Endothelial cell of umbilical vein (primary cell): ENCODE measurements at places on chromosomes 7 and 10.

DNA sequence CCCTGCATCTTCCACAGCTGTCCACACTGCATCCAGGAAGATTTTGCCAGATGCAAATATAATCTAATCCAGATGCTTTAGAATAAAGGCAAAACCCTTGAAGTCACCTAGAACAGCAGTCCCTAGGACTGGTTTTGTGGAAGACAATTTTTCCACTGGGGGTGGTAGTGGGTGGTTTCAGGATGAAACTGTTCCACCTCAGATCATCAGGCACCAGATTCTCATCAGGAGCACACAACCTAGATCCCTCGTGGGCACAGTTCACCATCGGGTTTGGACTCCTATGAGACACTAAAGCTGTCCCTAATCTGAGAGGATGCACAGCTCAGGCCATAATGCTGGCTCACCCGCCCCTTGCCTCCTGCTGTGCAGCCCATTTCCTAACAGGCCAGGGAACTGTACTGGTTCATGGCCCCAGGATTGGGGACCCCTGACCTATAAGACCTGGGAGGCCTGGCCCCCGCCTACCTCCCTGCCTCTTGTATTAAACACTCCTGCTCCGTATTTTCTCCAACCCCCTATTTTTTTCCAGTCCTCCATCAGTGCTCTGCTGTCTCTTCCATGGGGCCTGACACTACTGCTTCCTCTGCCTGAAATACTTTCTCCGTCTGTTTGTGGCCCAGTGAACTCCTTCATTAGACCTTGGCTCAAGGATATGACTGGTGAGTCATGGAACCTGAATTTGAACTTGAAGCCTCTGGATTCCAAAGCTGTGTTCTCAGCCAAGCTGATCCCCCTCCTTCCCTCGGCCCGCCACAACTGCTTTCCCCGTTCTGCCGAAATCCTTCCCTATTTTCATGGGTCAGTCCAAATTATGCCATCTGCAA lies 79.9 kb upstream of the RHEB start:
- peak; percentile 85 for DNase-seq

GRCh38 chr7:121832347-121832746 lies 40.6 kb upstream of the PTPRZ1 start:
- no peak for DNase-seq

DNA sequence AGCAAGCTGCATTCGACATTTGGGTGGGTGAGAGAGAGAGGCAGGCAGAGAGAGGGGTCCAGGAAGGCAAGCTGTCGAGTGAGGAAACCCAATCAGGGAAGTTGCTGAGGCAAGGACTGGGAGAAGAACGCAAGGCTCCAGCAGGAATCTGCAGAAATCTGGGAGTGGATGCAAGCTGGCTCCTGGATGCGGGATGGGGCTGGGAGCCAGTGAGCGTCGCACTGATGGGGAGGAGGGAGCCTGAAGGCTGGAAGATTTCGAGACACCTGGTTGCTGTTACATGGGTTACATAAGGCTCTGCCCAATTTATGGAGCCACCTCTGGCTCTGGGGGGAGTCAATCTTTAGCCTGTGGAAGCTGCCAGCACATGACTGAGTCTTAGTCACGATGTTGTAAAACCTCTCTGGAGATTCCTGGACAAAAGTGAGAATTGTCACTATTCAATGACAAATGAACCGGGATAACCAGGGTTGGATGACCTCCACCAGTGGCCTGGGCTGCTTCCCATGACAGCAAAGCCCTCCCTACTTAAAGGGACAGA lies 51.1 kb upstream of the ADRB1 start:
- DNase-seq: no peak

DNA sequence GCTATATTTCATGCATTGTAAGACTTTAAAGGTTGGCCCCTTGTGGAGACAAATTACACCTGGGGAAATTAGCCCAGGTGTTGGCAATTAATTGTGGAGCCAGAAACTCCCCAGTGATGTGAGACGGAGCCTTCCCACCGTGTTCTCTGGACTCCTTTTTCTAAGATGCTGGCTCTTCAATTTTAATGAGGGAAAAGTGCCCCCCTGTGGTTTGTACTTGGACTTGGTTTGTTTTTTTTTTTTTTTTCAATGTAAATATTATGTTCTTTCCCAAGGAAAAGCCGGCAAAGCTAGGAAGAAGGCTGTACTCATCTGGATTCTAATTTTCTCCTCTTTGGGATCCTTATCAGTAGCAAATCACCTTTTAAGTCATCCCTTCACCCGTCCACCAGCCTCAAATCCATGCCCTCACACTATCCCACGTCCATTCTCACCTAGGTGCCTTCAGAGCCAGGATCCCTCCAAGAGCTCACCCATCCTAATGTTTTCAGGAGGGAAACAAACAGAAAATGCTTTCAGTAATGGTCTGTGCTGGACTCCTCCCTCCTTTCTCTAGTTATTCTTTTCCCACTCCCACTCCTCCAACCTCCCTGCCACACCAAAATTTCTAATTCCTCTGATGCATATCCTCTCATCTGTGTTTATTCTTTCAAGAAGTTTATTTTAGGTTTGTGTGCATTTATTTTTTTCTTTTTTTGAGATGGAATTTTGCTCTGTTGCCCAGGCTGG lies 20.4 kb upstream of the ST8SIA6 start:
- peak; percentile 40 for DNase-seq

DNA sequence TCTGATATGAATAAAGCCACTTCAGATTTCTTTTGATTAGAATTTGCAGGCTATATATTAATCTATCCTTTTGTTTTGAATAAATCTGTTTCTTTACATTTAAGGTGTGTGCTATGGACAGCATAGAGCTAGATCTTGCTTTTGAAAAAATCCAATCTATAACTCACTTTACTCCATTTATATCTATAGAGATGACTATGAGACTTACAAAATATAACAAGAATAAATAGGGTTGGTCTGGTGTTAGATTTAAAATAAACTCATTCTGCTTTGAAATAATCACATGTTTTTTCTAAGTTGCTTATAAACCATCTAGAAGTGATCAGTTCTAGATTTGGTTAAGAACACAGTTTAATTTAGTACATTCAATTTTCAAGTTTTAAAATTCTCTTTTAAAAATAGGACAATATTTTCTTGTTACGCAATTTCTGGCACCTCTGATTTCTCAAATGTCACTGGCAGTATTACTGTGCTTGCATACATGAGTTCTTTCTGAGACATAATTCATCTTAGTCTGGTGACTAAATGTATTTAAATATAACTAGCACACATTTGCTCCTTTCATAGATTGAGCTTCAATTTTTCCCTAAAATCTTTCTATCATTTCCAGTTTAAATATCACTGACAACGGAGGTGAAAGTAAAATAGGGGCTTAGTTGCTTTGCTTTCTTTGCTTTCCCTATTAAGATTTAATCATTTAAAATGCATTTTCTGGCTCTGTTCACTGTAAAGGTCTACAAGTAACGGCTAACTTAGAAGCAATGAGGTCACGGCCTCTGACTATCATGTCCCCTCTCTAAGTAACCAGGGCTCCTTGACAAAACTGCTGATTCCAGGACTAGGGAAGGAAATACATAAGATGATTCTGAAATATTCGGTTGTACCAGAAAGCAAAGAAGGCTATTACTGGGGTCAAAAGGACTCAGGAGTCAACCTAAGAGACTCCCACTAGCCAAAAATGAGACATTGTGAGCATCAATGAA lies 89.3 kb downstream of the ICA1 start:
- no peak for DNase-seq

DNA sequence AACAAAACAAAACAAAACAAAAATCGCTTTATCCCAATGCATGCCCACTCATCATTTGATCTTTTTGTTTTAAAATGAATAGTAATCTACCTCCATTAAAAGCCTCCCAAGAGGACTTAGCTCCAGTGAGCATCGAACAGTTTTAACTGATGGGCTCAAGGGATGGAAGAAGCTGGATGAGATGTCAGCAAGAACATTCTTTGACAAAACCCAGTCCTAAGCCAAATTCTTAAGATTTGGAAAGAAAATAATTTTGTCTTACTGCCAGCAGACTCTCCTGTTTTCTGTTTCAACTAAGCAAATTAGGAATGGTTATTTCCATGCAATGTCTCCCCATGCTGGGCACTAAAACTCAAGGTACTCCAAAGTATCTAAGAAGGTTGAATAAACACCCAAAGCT lies 127.3 kb downstream of the RNLS start:
- no peak for DNase-seq

DNA sequence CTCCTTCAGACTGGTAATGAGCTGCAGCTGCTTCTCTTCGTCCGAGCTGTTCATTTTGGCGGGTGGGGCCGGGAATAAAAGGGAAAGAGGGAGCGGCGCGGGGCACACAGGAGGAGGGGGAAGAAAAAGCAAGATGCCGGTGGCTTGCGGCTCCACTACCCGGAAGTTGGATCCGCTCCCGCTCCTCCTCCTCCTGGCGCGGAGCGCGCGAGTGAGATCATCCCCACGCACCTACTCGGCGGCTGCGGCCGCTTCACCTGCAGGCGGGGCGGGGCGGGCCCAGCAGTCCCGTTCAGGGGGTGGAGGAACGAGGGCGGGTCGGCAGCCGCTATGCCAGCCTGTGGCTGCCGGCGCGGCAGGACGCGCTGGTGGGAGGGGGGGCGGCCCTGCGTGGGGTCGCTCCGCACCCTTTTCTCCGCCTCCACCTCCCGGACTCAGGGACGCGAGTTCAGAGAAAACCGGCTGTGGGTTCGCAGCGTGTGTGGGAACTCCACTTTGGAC lies at the start of gene SHTN1:
TSS of gene SHTN1 (minus strand) at position 162 of the 501 bp plus-strand sequence. CDS start at position 54, 108 bp downstream.
- DNase-seq: no peak

DNA sequence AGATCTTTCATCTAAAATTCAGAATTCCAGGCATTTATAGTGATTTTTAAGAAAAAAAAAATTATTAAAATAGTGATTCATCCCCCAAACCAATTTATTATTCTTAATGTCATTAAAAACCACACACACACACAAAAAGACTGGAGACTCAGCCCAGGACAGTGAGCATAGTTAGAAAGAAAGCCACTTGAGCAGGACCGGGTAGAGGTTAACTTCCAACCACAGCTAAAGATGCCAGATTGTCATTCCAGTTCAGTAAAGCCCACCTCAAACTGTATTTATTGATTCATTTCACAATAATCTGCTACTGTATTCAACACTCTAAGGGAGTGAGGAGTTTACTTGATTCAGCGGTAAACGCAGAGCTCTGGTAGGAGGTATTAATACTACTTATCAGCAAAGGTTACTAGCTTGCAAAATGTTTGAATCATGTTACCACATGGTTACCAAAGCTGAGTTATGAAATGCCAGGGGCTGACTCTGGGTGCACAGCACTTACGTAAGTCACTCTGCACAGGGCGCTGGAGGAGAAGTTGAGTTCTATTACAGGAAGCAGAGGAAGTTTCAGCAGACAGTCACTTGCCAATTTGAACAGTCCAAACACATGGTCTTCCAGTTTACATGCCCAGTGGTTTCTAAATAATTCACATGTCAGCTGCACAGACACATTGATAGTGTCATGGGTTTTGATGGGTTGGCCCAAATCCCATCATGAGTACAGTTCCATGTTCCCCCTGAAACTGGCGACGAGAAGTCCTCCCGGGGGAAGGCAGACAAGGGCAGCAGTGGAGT lies 64.6 kb downstream of the KLF6 start:
- DNase-seq: peak; percentile 14

GRCh38 chr7:17769918-17770317 lies 170.4 kb downstream of the SNX13 start:
- peak; percentile 64 for DNase-seq

GRCh38 chr7:4715410-4715776 lies 33.3 kb downstream of the FOXK1 start:
- no peak for DNase-seq

DNA sequence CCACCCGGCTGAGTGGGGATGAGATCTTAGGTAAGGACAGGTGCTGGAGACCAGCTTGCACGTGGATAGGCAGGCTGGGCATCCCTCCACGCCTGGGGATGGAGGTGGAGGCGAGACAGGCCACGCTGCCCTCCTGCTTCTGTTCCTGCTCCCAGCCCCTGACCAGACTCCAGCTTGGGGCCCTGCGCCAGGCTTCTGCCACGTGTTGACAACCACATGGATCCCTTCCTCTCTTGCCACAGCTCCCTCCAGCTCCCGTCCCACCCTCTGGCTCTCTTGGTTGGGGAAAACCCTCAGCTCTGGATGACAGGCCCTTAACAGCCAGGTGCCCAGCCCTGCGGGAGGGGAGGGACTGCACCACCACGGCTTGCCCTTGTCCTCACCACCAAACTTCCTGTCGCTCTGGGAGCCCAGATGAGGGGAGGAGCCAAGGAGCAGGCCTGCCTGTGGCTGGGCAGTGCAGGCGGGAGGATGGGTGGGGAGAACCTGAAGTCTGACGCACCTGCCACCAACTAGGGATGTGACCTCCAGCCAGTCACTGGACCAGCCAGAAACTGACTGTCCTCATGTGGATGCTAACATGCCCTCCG lies 36.0 kb downstream of the KCNH2 start:
- DNase-seq: no peak

DNA sequence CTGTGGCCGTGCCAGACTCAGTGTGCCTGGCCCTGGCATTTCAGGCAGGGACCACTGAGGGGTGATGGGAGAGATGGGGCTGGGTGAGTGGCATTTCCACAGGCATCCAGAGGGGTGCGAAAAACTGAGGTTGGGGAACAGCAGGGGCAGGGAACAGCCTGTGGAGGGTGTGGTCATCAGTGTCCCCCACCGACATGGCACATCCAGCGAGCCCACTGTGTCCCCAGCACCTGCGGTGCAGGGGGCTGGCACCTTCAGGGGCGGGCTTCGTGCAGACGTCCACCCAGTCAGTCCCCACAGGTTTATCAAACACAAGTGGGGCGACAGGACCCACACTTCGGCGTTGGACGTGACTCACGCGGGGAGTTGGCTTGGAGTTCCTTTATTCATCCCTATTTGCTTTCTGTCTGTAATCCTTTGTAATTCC lies 14.8 kb downstream of the CUX1 start:
- DNase-seq: no peak

GRCh38 chr10:96996275-96996965 lies 164.3 kb downstream of the LCOR start:
- no peak for DNase-seq

- no peak for DNase-seq
Measured at GRCh38 chr7:44059219-44060090, 5.9 kb downstream of the PGAM2 start.

DNA sequence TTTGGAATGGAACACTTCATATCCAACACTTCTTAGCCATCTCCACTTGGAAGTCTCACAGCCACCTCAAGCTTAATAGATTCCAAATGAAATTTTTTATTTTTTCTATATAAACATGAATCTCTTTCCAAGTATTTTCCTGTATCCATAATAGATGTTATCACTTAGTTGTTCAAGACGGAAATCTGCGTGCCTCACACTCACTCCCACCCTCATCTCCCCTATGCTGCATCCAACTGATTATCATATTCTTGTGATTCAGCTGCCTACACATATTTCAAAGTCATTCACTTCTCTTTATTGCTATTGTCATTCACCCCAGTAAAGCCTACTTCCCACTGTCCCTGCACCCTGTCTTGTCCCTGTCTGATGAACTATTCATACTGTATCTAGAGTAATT lies 70.2 kb upstream of the MKX start:
- no peak for DNase-seq

DNA sequence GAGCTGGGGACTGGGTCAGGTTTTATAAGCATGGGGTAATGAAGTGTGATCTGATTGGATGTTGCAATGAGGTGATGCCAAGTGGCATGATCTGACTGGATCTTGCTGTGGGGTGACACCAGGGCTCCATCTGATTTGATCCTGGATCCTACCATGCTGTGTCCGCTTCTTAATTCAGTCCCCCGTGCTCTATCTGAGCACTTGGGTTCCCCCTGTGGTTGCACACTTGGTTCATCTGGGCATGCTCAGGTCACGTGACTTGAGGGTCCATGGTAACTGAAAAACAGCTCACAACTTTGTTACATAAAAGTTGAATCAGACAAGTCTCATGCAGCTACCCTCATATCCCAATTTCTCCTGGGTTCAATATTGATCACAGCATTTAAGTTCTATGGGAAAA lies 448.6 kb upstream of the NRP1 start:
- DNase-seq: no peak
